KBM-7 (cell line): ENCODE measurements at places on chromosomes 5 and 9.

DNA sequence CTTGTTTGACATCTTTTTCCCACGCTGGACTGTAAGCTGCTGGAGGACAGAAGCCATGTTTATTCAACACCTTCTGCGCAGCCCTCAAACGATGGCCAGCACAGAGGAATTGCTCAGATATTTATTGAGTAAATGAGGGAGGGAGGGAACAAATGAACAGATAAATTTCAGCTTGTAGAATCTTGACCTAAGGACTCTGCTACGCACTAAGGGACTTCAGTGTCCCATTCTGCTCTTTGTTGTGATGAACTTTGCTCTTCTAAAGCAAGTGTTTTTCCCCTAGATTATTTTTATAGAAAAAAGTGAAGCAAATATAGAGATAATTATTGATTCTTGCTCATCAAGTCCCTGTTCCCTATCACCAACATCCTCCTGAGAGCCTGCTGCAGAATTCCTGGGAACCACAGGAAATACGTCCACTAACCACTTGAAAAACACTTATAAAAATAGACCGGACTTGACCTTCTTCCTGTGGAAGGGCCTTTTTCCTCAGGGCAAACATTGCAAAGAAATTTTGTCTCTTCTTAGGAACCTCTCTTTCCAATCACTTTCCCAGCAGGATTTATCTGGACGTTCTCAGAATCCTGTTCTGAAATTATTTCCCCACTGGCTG is 54.9 kb downstream of the FGF1 start:
- no peak for DNase-seq

DNA sequence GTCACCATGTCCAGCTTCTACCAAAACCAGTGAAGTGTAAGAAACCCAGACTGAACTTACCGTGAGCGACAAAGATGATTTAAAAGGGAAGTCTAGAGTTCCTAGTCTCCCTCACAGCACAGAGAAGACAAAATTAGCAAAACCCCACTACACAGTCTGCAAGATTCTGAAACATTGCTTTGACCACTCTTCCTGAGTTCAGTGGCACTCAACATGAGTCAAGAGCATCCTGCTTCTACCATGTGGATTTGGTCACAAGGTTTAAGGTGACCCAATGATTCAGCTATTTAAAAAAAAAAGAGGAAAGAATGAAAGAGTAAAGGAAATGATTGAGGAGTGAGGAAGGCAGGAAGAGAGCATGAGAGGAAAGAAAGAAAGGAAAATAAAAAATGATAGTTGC is 19.8 kb downstream of the IL7R start:
- DNase-seq, result peak; percentile 18

- no peak for DNase-seq
Observed at GRCh38 chr9:86594724-86595123, 240.5 kb upstream of the TUT7 start.

GRCh38 chr9:87853302-87853701 is 29.4 kb upstream of the SPATA31E1 start:
- DNase-seq, result no peak

- DNase-seq, result peak; percentile 16
Observed at GRCh38 chr9:85995599-85995998, 54.7 kb downstream of the NAA35 start.

GRCh38 chr5:140855772-140856674 is at the start of gene PCDHA10:
PCDHA10 (plus strand) TSS chr5:140855897; CDS start chr5:140856049, 152 bp downstream.
- DNase-seq, result peak; percentile 18

GRCh38 chr9:106600955-106601560 is 261.9 kb upstream of the ZNF462 start:
- no peak for DNase-seq

- no peak for DNase-seq
Observed at GRCh38 chr9:98516897-98517503, 191.7 kb downstream of the GABBR2 start.

- DNase-seq, result no peak
Observed at GRCh38 chr5:79349047-79349446, 113.1 kb downstream of the JMY start.

- no peak for DNase-seq
Observed at GRCh38 chr9:105716146-105716545, 21.8 kb downstream of the TMEM38B start.

DNA sequence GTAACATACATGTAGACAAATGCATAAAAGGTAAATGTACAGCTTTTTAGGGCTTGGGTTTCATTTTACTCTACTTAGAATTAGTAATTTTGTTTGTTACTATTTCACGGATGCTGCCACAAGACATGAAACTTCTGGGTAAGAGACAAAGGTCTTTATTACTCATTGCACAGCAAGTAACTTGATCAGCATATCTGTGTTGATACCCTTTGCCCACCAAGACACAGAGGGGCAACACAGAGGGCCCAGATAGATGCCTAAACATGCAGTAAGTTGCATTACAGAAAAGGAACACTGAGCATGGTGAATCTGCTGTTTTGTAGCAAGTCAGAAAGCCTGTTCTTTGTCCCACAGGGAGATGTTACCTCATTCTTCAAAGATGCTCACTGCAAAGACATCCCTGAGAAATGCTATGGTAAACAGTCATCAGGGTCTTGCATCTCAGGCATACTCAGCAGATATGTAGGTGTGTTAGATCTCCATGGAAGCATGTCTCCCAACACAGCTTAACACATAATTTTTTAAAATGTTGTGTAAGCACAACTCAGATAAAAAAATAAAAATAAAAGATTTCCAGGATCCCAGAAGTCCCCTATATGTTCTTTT is 10.3 kb downstream of the ITGA2 start:
- DNase-seq, result no peak

- DNase-seq, result no peak
Observed at GRCh38 chr5:127942246-127943060, 141.1 kb upstream of the SLC12A2 start.

- no peak for DNase-seq
Observed at GRCh38 chr5:132256783-132257130, 739 bp upstream of the PDLIM4 start.

DNA sequence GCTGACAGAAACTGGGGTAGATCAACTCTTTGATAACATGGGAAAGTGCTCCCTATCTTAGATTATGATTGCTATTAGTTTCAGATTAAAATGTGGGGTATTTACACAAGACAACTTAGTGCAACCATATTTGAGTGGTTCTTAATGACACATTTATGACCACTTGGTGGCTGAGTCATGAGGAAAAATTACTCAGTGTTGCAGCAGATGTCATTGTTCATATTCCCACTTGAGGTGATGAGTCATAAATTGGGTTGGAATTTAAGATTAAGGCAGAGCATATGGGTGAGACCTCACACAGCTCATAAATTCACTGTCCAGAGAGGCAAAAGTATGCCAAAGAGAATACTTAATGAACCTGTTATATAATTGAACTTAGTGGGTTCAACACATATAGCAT is 408.3 kb downstream of the DMRT2 start:
- no peak for DNase-seq
